ENCODE measurements at places on chromosomes 12 and 14.

DNA sequence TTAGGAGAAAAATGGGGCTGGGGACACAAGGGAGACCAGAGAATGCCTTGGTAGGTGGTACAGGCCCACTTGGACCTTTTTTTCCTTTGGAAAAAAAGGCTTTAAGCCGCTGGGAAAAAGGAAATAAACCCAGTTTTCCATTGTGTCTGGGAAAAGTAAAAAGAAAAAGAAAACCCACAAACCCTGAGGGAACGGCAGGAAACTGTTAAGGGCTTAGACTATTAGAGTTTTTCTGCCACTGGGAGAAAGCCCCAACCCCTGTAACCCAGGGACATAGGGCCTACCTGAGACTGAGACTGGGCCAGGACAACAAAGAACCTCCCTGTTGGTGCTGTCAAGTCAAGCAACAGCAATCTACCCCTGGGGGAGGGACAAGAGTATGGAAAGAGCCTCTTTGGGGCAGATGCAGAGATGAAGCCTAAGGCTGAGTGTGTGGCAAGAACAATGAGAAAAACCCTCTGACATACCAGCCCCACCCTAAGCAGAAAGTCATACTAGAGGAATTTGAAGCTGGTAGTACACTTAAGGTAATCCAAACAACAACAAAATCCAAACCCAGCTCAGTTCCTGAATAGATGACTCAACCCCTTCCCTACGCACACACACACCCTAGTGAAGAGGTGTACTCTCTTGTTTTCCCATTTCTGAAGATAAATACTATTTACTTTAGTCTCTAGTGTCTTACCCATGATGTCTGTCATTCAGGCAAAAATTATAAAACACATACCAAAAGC, 22.8 kb downstream of the ATF1 start:
- DNase-seq, result no peak

GRCh38 chr12:18387706-18388105, 126.4 kb downstream of the PIK3C2G start:
- no peak for DNase-seq

DNA sequence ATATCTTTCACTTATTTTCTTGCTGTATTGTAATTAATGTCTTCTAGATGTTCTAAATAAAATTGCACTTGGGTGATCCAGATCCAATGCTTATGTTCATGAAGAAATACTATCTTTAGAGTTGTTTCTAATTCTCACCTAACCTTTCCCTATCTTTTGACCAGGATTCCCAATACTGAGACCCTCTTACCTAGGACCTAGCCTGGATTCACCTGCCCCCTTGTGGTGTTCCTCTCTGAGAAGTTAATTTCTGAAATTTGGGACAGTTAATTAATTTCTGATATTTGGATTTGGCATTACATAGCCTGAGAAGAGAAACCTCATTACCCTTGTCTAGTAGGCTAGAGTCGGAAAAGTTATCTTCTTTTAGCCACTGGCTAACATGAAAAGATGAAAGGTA, 29.5 kb downstream of the FOXA1 start:
- peak; percentile 35 for DNase-seq

DNA sequence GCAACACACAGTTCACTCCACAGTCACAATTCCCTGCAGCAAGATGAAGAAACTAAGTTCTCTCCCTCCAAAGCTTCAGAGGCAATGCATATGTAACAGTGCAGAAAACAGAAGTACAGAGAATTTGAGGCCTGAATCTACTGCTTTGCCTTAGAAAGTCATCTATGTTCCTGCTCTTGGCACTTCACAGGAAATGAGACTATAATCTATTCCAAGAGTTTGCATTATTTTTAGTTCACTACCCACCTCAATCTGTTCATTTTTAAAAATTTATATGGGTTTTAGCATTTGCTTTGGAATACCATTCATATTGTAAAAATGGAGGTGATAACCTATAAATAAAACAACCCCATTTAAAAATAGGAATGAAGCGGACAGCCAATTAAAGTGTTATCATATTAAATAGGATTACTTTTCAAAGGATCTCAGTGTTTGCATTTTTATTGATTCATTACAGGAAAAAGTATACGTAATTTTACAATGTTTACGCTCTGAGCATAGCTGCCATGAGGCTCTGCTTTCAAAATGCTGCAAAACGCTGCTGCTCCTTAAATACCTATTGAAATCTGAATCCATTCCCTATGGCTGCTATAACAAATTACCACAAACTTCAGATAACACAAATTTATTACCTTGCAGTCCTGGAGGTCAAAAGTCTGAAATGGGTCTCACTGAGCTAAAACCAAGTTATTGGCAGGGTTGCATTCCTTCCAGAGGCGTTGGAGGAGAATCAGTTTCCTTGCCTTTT, 60.0 kb downstream of the ARMH4 start:
- no peak for DNase-seq

DNA sequence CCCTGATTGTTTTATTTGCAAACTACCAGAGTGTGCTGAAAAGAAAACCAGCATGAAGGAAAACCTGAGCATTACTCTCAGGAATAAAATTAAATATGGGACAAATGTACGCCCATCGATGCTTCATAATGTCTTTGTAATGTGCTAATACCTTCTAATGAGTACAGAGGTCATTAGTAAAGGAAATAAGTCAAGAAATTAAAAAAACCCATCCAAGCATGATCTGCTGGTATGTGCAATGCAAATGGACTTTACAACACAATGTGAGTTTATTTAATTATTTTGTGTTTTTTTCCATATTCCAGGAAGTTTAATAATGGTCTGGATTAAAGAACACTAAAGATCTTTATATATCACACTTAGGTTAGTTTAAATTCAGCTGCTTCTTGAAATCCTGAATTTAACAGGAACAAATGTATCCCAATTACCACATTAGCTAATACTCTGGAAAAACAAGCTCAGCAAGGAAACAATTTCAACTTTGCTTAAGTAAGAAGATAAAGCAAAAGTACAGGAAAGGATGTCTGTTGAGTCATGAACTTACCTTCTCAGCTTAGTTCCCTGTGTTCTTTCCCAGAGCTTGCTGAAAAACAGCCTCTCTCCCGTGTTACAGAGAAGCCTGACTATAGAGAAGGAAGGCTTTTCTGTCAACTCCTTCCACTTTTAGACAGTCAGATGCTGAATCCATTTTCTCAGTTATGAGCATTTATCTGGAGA, 179.3 kb upstream of the TMEM260 start:
- DNase-seq, result no peak

Data from NCI-H2081 (cell line).